Fibroblast of skin of right biceps (primary cell): ENCODE measurements at places on chromosomes 3 and 15.

GRCh38 chr15:57340682-57341259 is 35.5 kb upstream of the CGNL1 start:
- peak; percentile 45 for DNase-seq

DNA sequence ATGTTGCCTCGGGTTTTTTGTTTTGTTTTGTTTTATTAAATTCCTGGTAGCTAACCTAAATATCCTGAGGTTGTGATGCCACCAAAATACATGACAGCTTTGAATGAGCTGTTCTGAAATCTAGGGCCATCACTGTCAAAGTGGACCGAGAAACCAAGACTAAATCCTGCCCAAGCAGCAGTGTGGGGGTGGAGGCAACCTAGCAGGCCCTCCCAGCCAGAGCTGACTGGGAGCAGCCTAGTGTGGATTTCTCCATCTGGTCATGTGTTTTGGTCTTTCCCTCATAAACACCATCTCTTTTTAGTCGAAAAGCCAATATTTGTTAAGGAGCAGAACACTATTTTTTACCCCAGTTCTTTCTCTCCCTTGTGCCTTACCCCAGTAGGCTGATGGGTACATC is 52.2 kb downstream of the LARS2 start:
- no peak for DNase-seq

- DNase-seq, result no peak
Observed at GRCh38 chr15:94532226-94532625, 300.9 kb downstream of the MCTP2 start.

GRCh38 chr3:179268400-179269051 is 17.6 kb upstream of the KCNMB3 start:
- no peak for DNase-seq

DNA sequence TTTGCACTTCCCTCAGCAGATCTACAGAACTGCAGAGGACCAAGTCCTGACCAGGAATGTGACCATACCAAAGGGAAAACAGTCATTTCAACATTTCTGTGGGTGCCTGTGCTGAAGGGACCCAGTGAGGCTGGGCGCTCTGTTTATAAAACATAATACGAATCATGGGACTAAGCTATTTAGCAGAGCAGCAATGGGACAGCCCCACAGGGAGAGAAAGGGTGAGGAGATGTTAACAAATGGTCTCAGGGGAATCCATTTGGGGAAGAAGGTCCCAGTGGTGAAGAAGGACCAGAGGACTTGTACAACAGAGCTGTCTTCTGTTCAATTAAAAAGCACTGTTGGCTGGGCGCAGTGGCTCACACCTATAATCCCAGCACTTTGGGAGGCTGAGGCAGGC is 1025.4 kb downstream of the FHIT start:
- no peak for DNase-seq

DNA sequence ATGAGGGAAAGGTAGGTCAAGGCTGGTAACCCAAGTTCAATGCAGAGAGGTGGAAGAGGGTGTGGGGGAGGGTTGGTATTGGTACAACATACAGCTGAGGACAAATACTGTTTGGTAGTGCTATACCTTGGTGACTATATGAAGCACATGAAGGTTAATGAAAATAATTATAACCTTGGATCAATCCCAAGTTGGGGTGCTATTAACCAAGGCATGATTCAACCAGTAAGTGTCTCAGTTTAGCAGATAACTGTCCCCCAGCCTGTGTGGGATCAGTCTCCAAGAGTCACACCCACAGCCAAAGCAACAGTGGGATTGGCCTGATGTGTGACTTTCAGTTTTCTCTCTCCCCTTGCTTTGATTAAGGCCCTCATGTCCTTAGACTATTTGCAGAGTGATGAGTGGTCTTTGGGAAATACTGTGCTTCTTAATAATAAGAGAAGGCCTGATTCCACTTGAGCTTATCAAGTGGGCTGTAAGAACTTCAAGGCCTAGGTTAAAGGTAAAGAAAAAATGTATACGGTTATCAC is 80.8 kb downstream of the EOMES start:
- DNase-seq, result no peak

- DNase-seq, result no peak
Observed at GRCh38 chr3:55286693-55287092, 200.4 kb downstream of the WNT5A start.

DNA sequence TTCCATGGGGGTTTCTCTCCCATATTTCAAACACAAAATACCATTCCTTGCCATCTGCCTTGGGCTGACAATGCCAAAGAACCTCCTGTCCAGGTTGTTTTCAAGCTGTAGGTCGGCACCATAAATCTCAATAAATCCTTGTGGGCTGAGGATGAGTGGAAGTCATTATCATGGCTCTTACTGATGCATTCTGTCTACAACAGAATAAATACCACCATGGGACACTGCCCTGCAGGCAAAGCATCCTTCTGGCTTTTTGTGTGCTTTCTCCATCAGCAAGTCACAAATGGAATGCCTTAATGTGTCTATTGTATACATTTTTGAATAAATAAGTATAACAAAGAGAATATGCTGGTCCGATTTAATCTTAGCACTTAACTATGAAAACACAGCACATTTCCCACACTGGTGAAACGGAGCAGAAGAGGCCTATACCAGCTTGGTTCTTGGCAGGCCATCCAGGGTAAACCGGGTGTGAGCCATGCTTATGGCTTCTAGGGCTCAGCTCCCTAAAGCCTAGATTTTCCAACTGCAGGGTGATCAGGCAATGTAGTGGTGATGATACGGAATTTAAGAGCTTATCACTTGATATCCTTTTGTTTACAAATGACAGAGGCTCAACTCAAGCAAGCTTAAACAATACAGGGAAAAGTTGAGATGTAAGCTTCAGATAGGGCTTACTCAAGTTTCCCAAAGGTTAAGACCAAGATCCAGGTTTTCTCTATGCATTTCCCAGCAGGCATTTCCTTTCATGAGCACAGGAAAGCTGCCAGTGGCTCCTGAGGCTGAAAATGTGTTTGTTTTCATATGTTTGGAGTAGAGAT is 133.2 kb upstream of the LRTM1 start:
- DNase-seq, result no peak

DNA sequence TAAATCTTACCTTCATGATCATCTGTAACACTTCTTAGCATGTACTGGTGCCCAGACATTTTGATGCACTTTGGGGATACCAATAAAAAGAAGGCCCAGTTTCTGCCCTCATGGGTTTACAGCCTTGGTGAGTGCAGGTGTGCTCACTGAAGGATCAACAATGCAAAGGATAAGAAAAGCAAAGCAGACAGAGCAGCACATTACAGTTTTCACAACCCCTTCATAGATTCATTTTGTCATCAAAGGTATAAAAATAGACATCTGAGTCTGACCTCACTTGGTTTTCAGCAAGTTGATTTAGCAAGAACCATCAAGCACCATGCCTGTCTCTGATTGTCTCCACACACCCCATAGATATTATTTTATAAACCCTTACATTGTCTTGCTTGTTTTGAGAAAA is 77.6 kb downstream of the BFSP2 start:
- no peak for DNase-seq

- DNase-seq, result no peak
Observed at GRCh38 chr15:33738941-33739664, 229.2 kb upstream of the CHRM5 start.

- DNase-seq, result peak; percentile 10
Observed at GRCh38 chr3:39378088-39378487, 5.1 kb upstream of the SLC25A38 start.

DNA sequence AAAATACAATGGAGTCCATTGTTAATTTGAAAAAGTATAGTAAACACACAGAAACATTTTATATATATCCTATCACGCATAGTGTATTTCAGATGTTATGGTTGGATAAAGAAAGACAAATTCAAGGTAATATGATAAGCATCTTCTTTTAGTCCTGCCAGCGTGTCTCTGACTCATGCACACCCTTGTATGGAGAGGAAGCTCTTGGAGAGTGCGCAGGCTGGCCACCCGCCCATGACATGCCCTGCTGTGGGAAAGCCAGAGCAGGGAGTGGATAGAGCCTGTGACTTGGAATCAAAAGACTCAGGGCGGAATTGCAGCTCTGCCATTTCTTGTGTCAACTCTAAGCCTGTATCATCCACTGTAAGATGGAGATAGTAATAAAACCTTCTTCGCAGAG is 23.0 kb upstream of the COPG1 start:
- DNase-seq, result peak; percentile 81

GRCh38 chr15:25863111-25863967 is at the start of gene ATP10A:
Gene ATP10A, minus strand, starts transcription at chr15:25863327. Its CDS starts 231 bp downstream, at chr15:25863096.
- peak; percentile 76 for DNase-seq

GRCh38 chr3:169227911-169228310 is 435.6 kb downstream of the MECOM start:
- DNase-seq, result peak; percentile 71

DNA sequence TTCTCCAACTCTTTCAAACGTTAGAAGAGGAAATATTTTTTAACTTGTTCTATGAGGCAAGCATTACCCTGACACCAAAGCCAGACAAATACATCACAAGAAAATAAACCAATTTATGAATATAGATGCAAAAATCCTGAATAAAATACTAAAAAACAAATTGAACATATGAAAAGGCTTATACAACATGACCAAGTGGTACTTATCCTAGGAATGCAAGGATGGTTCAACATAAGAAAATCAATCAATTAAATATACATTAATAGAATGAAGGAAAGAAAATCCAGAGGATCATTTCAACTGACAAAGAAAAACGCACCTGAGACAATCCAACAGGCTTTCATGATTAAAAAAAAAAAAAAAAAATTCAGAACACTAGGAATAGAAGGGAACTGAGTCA is 17.1 kb downstream of the XPC start:
- DNase-seq, result no peak

DNA sequence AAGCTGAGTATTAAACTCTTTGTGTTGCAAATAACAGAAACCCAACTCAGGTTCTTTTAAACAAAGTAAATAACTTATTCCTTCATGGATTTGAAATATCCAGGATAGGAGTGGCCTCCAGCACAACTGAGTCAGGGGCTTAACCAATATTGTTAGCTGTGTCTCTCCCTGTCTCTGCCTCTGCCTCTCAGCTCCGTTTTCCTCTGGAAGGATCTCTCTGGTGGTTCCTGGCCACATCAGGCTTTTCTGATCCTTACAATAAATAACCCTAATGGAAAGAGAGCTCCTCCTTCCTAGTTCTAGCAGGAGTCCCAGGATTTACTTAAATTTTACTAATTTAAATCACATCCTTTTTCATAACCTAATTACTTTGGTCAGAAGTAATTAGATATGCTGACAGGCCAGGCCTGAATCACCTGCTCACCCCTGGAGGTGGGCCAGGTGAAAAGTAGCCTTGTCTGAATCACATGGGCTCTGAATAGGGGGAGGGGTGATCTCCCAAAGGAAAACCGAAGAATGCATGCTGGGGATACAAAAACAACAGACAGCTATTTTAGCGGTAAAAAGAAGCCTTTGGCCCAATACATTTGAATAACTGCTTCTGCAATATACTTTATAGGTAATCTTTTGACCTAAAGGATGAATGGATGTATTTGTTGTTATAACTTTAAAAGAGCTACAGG is 75.4 kb downstream of the REC114 start:
- peak; percentile 2 for DNase-seq

DNA sequence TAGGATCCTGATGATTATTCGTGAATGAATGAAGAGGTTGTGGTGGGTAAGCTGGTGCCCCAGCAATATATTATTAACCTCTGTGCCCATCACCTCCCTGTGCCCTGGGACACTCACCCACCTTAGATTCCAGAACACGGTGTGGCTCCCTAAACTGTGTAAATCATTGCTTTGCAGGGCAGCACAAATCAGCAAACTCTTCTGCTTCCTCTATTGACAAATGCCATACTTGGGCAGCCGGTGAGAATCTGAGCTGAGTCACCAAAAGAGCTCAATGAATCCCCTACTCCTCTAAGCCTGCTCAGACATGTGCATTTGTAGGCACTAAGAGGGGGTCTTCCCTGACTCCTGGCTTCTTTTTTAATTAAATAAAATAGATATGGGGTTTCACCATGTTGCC is 15.7 kb downstream of the UQCC5 start:
- DNase-seq, result no peak

DNA sequence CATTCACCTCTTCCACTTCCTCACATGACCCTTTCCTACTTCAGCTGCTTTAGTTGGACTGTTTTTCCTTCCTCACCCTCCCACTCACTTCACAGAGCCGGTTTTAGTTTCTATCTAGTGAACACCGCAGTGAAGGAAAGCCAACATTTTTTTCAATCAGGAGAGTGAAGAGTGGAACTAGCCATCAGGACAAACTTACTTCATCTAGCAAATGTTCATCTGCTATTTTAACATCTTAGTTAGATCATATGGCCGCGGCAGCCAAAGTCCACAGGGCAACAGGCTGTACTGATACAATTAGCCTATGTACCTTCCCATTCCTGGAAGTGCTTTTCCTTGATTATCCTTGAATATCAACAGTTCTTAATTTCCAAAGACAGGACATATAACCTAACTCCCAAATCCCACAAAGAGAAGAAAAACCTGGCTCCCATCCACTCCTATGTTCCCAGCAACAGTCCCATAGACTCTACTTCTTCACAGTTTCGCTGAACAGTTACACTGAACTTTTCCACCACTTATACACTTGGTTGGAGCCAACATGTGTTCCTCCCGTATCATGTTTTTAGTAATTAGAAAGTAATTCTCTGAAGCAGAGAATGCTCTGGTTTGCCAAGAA is 456.2 kb upstream of the THBS1 start:
- DNase-seq, result no peak

GRCh38 chr3:183524476-183524875 is 31.0 kb downstream of the KLHL6 start:
- DNase-seq, result no peak

GRCh38 chr15:49887659-49888322 is 231.2 kb downstream of the ATP8B4 start:
- peak; percentile 31 for DNase-seq

GRCh38 chr3:61080737-61081445 is 170.4 kb downstream of the FHIT start:
- DNase-seq, result no peak

GRCh38 chr3:10533737-10534023 is 28.3 kb upstream of the ATP2B2 start:
- DNase-seq, result no peak

DNA sequence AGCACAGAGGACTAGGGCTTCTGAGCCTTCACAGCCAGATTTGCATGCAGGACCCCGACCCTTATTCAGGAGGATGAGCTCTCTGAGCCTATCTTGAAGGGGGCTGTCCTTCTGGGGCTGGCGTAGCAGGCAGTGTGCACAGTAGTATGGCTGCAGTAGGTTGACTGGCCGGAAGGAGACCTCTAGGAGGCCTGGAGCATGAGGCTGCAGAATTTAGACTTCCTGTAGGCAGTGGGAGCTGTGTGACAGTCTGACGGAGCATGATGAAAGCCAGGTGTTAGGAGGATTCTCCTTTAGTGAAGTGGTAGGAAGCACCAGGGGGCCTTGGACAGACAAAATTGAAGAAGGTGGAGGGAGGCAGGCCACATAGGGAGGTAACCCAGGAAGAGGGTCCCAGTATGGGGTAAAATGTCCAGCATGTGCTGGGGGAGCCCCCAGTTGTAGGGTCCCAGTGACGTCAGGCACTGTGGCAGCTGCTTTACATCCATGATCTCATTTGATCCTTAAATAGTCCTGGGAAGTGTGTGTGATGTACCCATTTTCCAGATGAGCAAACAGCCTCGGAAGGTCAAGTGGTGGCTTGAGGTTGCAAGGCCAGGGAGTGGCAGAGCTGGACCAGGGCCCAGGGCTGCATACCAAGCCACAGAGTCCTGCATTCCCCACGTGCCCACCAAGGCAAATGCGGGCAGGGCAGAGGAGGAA is 36.1 kb downstream of the SPSB4 start:
- no peak for DNase-seq
